NCI-H510A (cell line): ENCODE measurements at places on chromosomes 3 and 15.

GRCh38 chr15:77831986-77832385, 199.3 kb upstream of the LINGO1 start:
- no peak for DNase-seq

- no peak for DNase-seq
These were observed 4.5 kb upstream of the CEP70 start for GRCh38 chr3:138598534-138598933.

DNA sequence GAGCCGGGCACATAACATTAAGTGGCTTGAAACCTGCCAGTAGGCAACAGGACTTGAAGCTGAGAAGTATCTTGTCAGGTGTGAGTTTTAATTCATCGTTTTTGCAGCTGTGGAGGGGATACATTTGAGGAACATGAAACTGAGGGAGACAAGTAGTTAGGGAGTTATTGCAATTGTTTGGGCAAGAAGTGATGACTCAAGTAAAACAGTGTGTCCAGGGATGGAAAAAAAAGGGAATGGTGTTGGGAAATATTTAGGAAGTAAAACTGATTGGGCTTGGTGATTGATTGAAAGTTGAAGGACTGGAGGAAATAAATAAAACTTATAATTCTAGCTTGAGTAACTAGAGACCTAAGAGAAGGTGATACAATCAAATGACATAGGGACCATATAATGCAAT, 85.5 kb downstream of the NCEH1 start:
- DNase-seq, result no peak

GRCh38 chr3:12785096-12785495, 11.4 kb upstream of the CAND2 start:
- DNase-seq, result no peak

DNA sequence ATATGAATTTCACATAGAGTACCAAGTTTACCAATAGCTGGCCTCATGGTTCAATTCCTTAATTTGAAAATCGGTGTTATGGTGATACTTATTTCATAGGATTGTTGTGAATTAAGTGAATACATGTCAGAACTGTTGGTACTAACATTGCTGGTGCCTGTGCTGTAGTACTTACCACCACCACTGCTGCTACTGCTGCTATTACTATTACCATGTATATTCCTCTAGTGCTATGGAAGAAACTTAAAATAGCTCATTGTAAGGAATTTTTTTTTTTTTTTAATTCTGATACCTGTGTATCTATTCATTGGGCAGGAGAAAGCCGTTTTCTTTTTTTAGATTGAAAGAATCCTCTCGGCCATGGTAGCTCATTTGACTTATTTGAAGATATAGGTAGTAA, 3.6 kb downstream of the FYTTD1 start:
- no peak for DNase-seq

DNA sequence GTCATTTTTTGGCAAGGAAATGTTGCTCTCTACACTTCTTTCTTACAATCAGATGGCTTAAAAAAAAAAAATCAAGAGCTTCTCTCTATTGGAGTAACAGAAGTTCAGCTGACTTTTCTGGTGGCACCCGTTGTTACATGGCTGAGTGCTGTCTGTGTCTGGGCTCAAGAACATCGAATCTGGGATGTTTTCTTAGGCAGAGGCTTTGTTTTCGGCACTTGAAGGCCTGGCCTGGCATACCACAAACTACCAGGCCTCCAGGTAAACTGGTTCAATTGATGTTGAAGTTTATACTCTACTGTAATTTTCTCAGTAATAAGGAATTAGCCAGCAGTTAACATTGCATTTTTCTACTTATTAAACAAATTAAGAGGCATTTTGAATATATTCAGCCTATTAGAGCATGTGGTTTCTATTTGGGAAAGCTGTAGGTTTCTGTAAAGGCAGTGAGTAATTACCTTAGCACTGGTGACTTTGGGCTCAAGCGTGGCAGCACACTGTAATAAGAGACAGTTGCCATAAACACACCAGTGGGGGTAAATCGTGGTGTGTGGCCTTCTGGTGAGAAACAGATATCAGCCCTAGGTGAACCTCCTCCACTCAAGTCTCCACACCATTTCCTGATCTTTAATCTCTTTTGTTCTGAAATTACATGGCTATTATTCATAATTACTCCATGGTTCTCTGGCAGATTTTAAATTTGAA, 544.7 kb downstream of the MECOM start:
- no peak for DNase-seq

- no peak for DNase-seq
These were observed 778 bp upstream of the AP4E1 start for GRCh38 chr15:50907601-50908208.

- no peak for DNase-seq
These were observed 34.2 kb downstream of the CIP2A start for GRCh38 chr3:108554913-108555571.

DNA sequence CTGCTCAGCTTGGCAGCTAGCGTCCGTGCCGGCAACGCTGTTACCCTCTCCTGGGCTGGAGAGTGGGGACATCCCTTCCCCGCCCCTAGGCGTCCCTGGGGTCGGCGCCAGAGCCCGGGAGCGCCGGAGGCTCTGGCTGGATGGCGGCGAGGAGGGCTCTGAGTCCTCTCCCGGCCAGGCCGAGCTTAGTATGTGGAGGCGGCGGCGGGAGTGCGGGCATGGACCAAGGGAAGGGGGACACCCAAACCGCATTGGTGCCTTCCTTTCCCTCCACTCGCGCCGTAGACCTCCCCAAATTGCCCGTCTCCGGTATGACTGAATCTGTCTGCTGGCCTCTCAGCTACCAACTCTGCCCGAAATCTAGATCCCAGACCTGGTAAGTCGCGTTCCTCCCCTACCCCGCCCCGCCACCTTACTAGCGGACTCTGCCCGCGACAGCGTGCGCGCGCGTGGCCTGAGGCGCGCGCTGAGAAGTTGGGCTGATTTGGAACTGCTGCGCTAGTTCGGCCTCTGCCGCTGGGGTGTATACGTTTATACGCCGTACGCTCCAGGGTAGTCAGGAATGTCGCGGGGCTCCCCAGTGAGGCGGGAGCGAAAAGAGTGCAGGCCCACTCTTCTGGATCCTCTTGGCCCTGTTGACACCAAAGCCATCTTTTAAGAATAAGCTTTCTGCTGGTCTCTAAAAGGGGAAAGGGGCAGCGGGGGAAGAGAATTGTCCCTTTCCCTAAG, 12.2 kb downstream of the ZIC1 start:
- no peak for DNase-seq

- DNase-seq, result no peak
These were observed 41.8 kb downstream of the ZNF710 start for GRCh38 chr15:90042766-90043529.

GRCh38 chr3:42979044-42979972, at the start of gene GASK1A:
Gene GASK1A, plus strand, starts transcription at chr3:42979311. Its CDS starts 332 bp downstream, at chr3:42979643.
- DNase-seq, result peak; percentile 20

DNA sequence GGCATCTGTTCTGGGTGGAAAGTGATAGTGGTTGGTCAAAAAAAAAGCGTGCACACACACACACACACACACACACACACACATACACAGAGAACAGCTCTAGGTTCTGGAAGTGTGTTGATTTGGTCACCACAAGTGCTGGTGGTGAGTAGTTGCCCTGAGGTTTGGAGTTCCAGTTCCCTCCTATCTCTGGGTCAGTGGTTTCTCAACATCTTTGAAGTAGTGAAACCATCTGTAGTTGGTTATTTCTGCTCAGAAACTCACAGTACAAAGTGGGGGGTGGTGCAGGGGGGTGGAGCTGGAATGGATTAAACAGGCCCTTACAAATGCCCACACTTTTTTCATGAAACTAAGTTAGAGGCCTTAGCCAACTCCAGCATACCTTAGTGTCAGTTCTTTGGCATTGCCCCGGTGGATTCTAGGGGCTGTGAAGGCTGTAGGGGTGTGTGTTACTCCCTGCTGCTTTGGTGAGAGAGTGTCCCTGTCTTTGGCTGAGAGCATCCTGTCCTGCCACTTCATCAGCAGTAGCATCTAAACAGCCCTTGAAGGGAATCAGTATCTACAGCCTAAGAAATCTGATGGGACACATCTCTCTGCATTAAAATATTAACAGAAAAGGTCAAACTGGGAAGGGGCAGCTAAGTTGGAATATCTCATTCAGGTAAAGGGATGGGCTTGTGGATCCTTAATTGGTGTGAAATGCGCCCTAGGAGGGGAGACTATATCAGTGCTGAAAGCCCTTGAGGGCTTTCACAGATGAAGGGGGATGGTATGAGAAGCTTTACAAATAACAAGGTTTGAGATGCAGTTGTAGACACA, 20.6 kb downstream of the SMAD3 start:
- no peak for DNase-seq

DNA sequence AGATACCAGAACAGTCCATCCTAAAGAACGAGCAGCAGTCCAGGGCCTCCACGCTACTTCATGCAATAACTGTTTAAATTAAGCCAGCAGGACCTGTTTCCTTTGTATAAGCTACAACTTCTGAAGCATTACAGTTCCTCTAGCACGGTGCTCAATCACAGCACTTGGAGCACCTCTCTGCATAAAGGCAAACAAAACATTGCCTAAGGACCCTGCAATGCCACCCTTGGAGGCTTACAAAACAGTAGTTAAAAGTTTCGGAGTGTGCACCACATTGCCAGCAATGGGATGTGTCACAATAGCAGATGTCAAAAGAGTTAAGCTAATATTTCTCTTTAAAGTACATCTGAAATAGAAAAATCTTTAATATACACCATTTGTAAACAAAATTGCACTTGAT, 2.6 kb upstream of the VPS39 start:
- DNase-seq, result no peak

DNA sequence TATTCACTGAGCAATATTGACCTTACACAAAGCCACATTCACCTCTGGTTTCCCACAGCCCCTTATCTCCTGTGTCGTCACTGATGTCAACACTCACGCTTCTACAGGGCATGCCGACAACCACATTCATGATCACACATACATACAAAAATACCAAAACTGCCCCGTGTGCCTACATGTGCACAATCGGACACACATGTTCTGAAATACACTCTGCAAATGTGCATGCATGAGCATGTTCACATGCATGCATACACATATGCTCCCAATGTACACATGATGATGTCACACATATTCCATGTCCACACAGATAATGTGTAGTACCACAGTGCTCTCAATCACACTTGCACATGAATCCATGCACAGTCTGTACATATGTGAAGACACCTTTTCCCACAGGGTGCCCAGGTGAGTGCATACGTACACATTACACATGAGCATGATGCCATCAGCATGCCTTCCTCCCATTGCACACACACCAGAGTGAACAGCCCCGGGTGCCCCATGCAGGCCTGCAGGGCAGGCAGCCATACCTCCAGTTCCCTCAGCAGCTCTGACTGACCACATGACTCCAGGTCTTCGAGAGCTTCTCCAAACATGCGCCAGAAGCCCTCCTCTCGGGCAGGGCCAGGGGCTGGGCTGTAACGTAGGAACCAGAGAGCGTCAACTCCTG, 37.0 kb downstream of the GRIP2 start:
- DNase-seq, result no peak

DNA sequence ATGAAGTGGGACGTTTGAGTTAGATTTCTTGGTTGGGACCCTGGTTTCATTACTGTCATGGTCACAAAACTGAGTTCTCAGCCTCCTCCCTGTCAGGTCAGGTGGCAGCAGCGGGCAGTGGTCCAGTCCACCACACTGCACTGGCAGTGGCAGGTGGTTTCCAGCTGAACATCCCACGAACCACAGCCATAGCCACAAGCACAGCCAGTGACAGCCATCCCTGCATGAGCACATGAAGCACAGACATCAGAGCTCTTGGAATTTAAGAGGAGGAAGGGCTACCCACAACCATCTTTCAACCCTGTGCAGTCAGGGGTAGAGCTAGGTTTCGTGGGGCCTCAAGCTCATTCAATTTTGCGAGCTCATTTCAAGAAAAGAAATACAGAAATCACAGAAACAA, 1.5 kb downstream of the RETNLB start:
- no peak for DNase-seq

GRCh38 chr3:197420115-197420514, 121.7 kb upstream of the DLG1 start:
- no peak for DNase-seq

DNA sequence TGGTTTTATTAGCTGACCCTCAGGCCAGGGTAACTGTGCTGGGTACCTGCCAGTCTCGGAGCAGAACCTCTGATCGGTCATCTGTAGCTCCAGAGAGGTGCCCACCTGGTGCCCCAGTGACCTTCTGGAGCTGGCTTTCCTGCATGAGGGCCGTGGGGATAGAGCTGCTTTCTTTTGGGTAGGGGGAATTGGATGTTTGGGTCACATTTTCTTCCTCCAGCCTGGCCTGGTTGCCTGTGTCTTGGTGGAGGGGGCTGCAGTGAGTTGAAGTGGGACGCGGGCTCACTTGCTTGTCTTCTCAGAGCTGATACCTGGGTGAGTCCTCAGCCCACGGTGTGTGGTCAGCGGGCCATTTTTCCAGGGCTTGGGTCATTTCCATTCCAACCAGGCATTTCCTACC, 2.6 kb downstream of the ZNF710 start:
- no peak for DNase-seq

DNA sequence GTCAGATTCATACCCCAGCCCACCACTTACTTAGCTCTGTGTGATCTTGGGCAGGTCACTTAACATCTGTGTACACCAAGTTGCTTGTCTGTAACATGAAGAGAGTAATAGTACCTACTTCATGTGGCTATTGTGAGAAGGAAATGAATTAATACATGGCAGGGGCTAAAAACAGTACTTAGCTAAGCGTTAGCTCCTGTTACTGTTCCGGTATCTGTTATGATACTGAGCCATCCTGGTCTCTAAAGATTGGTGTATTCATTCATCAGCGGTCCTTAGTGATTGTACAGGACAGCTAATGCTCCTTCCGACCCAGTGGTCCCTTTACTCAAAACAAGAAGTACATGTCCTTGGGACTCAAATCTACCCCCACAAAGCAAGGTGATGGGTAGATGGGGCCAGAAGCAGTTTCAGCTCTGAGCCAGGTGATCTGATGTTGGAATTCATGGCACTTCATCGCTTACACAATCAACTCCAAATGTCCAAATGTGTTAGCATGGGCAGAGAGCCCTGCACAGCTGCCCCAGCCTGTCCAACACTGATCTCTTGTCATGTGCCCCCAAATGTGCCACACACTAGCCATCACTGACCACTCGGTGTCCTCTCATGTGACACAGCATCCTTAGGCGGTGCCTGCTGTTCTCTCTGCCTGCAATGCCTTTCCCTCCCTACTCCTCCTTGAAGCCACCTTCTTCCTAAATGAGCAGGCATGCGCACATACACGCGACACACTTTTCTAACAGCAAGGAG, 84.1 kb downstream of the RARB start:
- no peak for DNase-seq
